ENCODE measurements at places on chromosomes 5 and 9. TPM values are rescaled to one million over a fixed set of nuclear protein-coding genes. Genes with fewer than 3 reads are reported as not detected.

The PNPLA7 gene
- polyA plus RNA-seq = 0.53 TPM

The KCNMB1 gene
- polyA plus RNA-seq = 0.07 TPM

GRCh38 chr9:26604076-26604662, 288.4 kb downstream of the CAAP1 start:
- no peaks in the 10 kb centered on the region for H3K4me1 ChIP-seq
- DNase-seq = no peak
- no peak overlapping the region for H3K4me3 ChIP-seq
- no peak overlapping the region for H3K27ac ChIP-seq
- no peaks in the 10 kb centered on the region for H3K36me3 ChIP-seq

- no peaks in the 10 kb centered on the region for H3K27me3 ChIP-seq
- no peaks in the 10 kb centered on the region for H3K4me1 ChIP-seq
- H3K4me3 ChIP-seq = no peak overlapping the region
- no peak overlapping the region for H3K27ac ChIP-seq
- H3K36me3 ChIP-seq = no peaks in the 10 kb centered on the region
Observed at GRCh38 chr9:12785941-12786340, 11.1 kb downstream of the LURAP1L start.

GRCh38 chr5:38046103-38046502, 206.3 kb upstream of the GDNF start:
- no peaks in the 10 kb centered on the region for H3K36me3 ChIP-seq
- DNase-seq = no peak
- H3K27ac ChIP-seq = no peak overlapping the region
- H3K27me3 ChIP-seq = peaks cover 5% of the 10 kb centered on the region
- no peak overlapping the region for H3K4me3 ChIP-seq

- no peak overlapping the region for H3K27ac ChIP-seq
- H3K4me1 ChIP-seq = peaks cover 22% of the 10 kb centered on the region
- DNase-seq = no peak
- H3K4me3 ChIP-seq = no peak overlapping the region
Observed at GRCh38 chr9:136441191-136441680, 1.6 kb upstream of the INPP5E start.

GRCh38 chr5:142289708-142290576, 34.9 kb downstream of the SPRY4 start:
- H3K4me3 ChIP-seq = no peak overlapping the region
- H3K4me1 ChIP-seq = peaks cover 22% of the 10 kb centered on the region
- DNase-seq = no peak
- no peaks in the 10 kb centered on the region for H3K36me3 ChIP-seq

DNA sequence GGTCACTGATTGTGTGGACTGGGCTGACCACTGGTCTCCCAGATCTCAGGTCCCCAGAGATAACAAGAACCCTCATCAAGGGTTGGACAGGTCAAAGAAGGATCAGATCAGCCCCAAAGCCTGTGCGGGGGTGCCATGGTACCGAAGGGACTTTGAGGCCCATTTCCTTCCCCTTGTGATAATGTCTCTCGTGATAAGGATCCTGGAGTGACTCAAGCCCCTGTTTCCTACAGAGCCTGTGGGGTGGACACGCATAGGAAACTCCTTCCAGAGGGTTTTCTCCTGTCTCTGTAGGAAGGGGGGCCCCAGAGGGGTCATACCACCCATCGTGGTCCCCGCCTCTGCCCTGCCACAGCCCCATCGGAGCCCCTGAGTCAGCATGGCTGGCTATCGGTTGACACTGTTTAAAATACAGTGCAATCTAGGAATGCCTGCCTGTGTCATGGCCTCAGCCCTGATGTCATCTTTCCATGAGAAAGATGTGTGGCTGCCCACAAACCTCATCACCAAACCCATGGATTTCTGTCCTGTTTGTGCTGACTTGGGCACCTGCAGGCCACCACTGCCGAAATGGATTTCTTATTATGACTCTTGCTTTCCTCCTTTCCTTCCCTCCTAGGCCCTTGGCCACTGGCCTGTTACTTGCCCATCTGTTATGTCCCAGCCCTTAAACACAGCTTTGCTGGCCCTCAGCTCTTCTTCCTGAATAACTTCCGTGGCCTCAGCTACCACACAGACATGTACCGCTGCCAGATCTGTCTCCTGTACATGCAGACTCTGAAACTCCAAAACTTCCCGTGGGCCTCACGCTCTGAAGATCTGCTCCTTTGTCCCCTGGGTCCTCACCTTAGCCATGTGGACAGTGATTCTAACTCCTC, 2.9 kb upstream of the CSF2 start:
- peaks cover 55% of the 10 kb centered on the region for H3K4me1 ChIP-seq
- H3K36me3 ChIP-seq = no peaks in the 10 kb centered on the region
- no peak for DNase-seq
- peaks cover 1% of the 10 kb centered on the region for H3K27me3 ChIP-seq
- H3K4me3 ChIP-seq = no peak overlapping the region
- no peak overlapping the region for H3K27ac ChIP-seq

Data from immature natural killer cell (primary cell).